ENCODE measurements at places on chromosomes 2 and 18. TPM values are rescaled to one million over a fixed set of nuclear protein-coding genes. Genes with fewer than 3 reads are reported as not detected.

DNA sequence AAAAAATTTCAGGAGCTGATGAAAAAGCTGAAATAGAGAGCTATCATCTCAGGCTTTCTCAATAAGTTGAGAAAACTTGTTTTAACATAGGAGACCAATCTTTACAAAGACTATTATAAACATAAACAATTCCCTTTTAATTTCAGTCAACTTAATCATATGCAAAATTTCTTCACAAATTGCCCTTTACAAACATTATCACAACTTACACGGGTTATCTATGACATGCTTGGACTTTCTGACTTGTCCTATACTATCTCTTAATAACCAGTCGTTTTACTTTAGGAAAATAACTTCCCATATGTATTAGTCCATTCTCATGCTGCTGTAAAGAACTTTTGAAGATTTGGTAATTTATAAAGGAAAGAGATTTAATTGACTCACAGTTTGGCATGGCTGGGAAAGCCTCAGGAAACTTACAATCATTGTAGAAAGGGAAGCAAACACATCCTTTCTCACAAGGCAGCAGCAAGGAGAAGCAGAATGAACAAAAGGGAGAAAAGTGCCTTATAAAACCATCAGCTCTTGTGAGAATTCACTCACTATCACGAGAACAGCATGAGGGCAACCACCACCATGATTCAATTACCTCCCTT lies 1583.7 kb upstream of the CELF4 start:
- H3K27me3 ChIP-seq = no peaks in the 10 kb centered on the region
- no peak overlapping the region for H3K27ac ChIP-seq
- no peak overlapping the region for H3K4me3 ChIP-seq
- H3K4me1 ChIP-seq = no peaks in the 10 kb centered on the region

DNA sequence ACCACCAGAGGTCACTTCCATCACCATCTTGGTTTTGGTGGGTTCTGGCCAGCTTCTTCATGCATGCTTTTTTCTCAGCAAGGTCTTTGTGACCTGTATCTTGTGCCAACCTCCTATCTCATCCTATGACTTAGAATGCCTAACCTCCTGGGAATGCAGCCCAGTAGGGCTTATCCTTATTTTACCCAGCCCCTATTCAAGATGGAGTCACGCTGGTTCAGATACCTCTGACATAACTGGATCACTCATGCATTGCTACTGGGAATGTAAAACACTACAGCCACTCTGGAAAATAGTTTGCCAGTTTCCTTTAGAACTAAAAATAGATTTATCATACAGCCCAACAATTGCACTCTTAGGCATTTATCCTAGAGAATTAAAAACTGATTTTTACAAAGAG lies 219.2 kb downstream of the IRS1 start:
- no peak overlapping the region for H3K27ac ChIP-seq
- H3K4me1 ChIP-seq = peaks cover 22% of the 10 kb centered on the region
- no peaks in the 10 kb centered on the region for H3K36me3 ChIP-seq
- no peak for DNase-seq

Gene SERPINB10
- 0.24 TPM for total RNA-seq

Gene MRPS9
- total RNA-seq = 12.7 TPM

Gene ALKAL2
- total RNA-seq = 2.9 TPM

DNA sequence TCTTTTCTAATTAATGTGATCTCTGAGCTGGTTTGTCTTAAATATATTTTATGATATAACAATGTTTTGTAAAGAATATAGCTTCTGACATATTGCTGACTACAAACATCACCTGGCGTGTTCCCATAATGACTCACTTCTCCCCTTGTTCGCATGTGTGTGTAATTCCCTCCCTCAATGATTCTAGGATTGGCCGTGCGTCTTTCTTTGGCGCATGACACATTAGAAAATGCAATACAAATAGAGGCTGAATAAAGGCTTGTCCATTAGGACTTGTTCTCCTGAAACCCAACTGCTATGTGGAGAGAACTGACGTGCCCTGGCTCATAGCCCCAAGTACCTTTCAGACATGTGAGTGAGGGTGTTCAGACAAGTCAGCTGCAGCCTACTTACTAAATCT lies 159.7 kb upstream of the CDH20 start:
- H3K36me3 ChIP-seq = no peaks in the 10 kb centered on the region
- H3K27ac ChIP-seq = no peak overlapping the region
- H3K4me3 ChIP-seq = no peak overlapping the region
- no peaks in the 10 kb centered on the region for H3K4me1 ChIP-seq
- no peak for DNase-seq
- H3K27me3 ChIP-seq = no peaks in the 10 kb centered on the region

GRCh38 chr2:170996316-170996715 lies 67.3 kb downstream of the GORASP2 start:
- no peaks in the 10 kb centered on the region for H3K4me1 ChIP-seq
- H3K27me3 ChIP-seq = no peaks in the 10 kb centered on the region
- H3K27ac ChIP-seq = no peak overlapping the region
- no peak for DNase-seq

Gene TMEM247
- not detected for total RNA-seq

DNA sequence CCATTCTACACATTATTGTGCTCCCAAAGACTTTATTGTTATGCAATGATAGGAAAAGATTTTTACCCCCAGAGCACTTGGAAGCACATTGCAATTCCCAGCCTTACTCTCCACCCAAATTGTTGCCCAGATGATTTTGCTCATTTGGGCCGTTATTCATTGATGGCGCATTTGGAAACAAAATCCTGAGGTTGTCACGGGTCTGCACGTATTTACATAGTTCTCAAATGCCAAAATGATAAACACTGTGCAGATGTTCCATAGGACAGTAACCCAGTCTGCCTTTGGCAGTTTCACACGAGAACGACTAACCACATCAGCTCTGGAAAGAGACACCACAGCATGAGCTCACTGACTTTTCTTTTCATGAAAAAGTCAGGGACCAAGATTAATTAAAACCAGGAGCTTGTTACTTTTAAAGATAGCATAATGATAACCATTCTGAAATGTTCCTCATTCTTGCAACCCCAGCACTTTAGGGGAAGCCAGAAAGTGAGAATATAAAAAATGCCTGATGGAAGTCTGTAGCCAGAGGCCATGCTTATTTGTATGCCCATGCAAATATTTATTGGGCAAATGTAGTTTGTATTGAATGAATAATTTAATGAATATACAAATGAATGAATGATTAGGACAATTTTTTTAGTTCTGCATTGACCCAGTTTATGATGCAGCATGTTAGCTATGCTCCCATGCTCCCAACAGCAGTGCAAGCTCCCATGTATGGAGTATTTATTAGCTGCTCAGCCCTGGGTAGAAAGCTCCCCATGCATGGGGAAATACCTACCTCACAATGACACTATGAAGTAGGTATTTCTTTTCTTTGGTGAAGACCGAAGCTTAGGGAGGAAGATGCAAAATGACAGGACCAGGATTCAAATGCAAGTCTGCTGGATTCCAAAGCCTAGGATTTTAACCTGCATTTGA lies 84.6 kb downstream of the MAIP1 start:
- no peaks in the 10 kb centered on the region for H3K36me3 ChIP-seq
- H3K27me3 ChIP-seq = no peaks in the 10 kb centered on the region
- H3K27ac ChIP-seq = no peak overlapping the region
- H3K4me3 ChIP-seq = no peak overlapping the region
- H3K4me1 ChIP-seq = no peaks in the 10 kb centered on the region

GRCh38 chr2:106575955-106576354 lies 88.8 kb downstream of the CD8B2 start:
- H3K36me3 ChIP-seq = no peaks in the 10 kb centered on the region
- no peak overlapping the region for H3K4me3 ChIP-seq

- H3K4me3 ChIP-seq = no peak overlapping the region
- H3K27me3 ChIP-seq = no peaks in the 10 kb centered on the region
Observed at GRCh38 chr2:203583084-203583695, 48.1 kb upstream of the RAPH1 start.

GRCh38 chr2:147223553-147224060 lies 621.2 kb upstream of the ACVR2A start:
- H3K27ac ChIP-seq = no peak overlapping the region
- no peak overlapping the region for H3K4me3 ChIP-seq
- no peaks in the 10 kb centered on the region for H3K27me3 ChIP-seq
- DNase-seq = no peak
- H3K36me3 ChIP-seq = no peaks in the 10 kb centered on the region

- no peak overlapping the region for H3K27ac ChIP-seq
- H3K4me1 ChIP-seq = no peaks in the 10 kb centered on the region
- no peak overlapping the region for H3K4me3 ChIP-seq
Observed at GRCh38 chr18:40367576-40367975, 1587.5 kb upstream of the PIK3C3 start.

DNA sequence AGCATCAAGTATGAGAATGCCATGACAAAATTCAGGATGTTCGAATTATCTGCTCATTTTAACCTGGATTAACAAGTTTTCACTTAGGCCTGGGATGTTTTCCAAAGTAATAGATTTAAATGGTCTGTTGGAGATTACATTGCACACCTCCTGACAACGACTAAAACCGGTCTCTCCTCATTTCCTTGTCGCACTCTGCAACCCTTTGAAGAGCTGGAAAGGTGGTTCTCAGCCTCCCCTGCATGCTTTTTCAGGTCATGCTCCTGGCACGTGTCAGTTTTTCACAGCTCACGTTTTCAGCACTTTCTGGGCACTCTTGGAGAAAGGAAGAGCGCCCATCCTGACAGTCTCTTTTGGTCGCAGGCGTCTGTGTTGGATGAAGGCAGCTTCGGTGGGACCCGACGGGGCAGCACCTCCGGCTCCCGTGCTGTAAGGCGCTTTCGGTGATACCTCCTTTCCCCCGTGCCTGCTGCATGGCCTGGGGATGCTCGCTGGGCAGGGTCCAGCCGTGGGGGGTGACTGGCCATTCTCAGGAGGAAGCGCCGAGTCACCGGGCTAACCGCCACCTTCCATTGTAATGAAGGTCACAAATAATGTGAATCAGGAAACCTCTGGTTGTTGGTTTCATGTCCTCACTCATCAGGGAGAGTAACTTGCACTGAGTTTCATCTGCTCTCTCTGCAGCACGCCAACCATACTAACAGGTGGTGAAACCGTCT lies 63.5 kb upstream of the RBM44 start:
- DNase-seq = no peak
- no peaks in the 10 kb centered on the region for H3K27me3 ChIP-seq
- H3K27ac ChIP-seq = peak overlapping the region; percentile 94
- no peak overlapping the region for H3K4me3 ChIP-seq

DNA sequence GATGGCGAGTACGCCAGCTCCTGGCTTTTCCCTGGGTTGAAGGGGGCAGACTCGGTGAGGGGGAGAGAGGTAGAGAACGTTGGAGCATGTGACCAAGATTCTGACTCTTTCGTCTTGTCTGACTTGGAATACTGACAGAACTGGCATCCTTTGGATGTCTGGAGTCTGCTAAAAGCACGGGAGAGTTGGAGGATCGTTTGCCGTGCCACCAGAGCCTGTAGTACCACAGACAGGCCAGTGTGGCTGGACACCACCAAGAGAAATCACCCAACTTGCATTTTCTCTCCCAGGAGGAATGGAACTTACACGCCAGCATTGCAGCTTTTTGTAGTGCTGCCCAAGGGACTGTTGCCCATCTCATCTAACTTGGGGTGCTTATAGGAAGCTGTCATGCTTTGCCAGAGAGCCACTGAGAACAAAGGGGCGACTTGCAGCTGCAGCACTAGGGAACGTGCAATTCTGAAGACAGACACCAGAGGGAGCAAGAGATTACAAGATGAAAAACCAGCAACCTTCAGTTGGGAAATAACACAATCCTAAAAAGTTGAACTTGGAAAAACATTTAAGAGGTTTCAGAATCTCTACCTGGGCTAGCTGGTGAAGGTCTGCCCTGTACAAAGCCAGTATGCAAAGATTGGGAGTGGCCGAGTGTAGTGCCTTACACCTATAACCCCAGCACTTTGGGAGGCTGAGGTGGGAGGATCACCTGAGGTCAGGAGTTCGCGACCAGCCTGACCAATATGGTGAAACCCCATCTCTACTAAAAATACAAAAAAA lies 24.1 kb downstream of the PSMG2 start:
- no peaks in the 10 kb centered on the region for H3K4me1 ChIP-seq
- no peak overlapping the region for H3K27ac ChIP-seq
- DNase-seq = no peak
- H3K36me3 ChIP-seq = peaks cover 2% of the 10 kb centered on the region
- no peaks in the 10 kb centered on the region for H3K27me3 ChIP-seq
- H3K4me3 ChIP-seq = no peak overlapping the region

DNA sequence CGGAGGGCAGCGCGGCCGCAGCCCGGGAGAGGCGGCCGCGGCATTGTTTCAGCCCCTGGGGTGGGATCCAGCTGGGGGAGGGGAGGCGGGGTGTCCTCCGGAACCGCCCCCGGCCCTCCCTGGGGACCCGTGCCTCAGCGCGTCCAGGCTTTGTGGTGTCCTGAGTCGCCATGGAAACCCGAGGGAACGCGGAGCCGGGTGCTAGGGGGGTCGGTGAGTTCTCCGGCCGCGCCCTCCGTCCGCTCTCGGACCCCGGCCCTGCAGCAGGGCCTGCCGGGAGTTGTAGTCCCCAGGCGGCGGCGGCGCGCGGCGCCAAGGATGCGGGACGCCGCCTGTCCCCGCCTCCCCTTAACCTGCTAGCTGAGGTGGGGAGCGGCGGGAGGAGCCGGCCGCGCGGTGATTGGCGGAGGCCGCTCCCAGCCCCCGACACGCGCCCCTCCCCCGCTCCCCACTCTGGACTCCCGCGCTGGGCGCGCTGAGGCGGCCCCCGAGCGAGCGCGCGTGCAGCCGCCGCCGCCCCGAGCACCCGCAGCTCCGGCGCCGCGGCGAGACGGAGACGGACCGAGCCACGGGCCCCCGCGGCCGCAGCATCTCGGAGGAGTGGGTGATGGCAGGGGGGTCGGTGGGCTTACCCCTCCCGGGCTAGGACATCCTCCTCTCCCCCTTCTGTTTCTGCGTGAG lies at the start of gene DPYSL5:
Gene DPYSL5 (plus strand): TSS at position 478 of the 681 bp plus-strand sequence. CDS start 50,368 bp downstream, outside the sequence.
- peaks cover 21% of the 10 kb centered on the region for H3K4me1 ChIP-seq
- no peak for DNase-seq
- H3K36me3 ChIP-seq = no peaks in the 10 kb centered on the region
- H3K4me3 ChIP-seq = no peak within 1 kb of the TSS
- H3K27ac ChIP-seq = no peak within 1 kb of the TSS
- H3K27me3 ChIP-seq = no peaks in the 10 kb centered on the region
